Mononuclear cell (primary cell): ENCODE measurements at places on chromosomes 16 and 17. TPM values are rescaled to one million over a fixed set of nuclear protein-coding genes. Genes with fewer than 3 reads are reported as not detected.

Gene ORAI3
- 11.3 TPM for total RNA-seq

Gene GAS2L2
- under 0.01 TPM for total RNA-seq

Gene ANKRD40CL
- total RNA-seq: 0.21 TPM

Gene SYNGR3
- 2.9 TPM for total RNA-seq
